ENCODE measurements at places on chromosomes 1 and 21.
A peak's percentile ranks its signal among the peaks of the same experiment; 100 is the strongest.

DNA sequence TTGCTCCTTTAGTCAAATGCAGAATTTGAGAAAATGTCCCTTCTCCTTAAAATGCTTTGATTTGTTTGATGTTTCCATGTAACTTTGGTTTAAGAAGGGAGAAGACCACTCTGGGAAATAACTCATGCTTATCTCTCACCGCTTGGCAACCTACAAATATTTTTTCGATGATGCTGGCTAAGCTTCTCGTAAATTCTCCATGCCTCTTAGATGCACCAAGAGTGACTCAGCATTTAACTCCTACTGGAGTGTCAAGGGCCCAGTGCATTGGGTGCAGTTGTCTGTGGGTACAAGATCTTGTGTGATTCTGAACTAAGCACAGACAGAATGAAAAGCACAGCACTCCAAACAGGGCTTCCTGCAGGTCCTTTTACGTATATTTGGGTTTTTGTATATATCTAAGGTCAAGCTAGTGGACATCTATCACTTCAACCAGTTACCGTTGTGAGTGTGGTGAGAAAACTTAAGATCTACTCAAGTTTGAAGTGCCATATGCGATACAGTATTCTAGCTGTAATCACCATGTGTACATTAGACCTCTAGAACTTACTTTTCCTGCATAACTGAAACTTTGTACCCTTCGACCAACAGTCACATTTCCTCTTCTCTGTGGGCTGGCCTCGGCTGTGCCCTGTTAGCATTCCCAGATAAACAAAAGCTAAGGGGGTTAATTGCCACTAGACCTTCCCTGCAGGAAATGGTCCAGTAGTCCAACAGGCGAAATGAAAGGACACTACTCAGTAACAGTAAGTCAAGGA lies 55.8 kb downstream of the COL18A1 start:
- no peak for DNase-seq

DNA sequence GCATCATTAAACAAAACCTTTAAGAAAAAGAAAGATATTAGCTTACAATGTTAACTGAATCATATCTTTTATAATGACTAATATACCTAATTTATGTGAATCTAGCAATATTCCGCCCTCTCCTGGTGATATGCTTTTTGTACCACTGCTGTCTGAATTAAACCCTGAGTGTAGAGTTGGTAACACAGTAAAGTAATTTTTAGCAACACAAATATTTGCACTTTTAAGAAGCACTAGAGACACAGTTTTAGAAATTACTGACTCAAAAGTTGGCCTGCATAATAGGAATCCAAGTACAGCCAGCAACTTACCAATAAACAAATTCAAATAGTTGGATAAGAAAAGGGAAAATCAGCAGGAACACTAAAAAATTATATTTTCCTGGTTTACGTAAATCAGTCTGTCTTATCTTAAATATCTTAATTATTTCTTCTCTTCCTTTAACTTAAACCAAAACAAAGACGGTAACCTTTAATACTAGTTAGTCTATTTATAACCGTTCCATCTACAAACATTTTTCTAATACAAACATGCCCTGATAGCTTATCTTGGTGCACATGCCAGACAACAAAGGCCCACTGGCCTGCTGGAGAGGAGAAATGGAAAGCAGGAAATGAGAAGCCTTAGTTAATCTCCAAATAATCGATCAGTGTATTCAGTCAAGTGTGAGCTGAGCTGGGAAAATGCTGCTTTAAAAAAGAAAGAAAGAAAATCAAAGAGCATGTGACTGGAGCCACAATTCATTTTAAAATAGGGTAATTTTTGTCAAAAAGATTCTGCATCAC lies 246.0 kb downstream of the RERE start:
- DNase-seq = no peak

- DNase-seq = no peak
These were observed 6.4 kb upstream of the CDK11B start for GRCh38 chr1:1664941-1665814.

GRCh38 chr21:15526798-15527197 lies 203.0 kb upstream of the USP25 start:
- no peak for DNase-seq

- DNase-seq = no peak
These were observed 179.8 kb upstream of the KCNK2 start for GRCh38 chr1:214902636-214903320.

DNA sequence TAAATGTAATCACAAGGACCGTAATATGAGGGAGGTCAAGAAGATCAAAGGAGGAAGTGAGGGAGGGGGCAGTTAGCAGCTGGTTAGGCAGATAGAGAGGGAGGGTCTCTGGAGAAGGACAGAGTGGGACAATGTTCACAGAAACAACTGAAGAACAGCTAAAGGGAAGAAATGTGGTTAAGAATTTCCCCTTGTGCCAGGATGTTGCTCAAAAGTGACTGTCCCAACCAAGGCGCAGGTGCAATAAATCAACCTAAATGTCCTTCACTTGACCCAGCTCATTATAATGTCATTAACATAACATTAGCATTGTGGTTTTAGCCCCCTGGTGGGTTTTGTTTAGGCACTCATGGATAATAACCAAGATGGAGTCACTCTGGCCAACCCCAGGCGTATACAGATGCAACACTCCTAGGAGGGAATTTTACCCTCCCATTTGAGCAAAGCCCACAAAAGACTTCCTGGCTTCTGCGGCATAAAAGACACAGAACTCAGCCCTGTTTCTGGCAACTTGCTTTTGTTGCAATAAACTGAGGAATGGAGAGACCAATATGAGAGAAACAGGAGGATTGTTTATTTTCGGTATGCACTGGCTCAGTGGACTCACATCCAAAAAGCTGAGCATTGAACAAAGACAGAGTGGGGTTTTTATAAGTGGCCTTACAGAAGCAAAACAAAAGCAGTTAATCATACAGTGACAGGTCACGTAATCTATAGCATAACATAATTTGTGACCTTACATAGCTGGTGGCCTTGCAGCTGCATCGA lies 7.3 kb upstream of the CA6 start:
- DNase-seq = no peak

DNA sequence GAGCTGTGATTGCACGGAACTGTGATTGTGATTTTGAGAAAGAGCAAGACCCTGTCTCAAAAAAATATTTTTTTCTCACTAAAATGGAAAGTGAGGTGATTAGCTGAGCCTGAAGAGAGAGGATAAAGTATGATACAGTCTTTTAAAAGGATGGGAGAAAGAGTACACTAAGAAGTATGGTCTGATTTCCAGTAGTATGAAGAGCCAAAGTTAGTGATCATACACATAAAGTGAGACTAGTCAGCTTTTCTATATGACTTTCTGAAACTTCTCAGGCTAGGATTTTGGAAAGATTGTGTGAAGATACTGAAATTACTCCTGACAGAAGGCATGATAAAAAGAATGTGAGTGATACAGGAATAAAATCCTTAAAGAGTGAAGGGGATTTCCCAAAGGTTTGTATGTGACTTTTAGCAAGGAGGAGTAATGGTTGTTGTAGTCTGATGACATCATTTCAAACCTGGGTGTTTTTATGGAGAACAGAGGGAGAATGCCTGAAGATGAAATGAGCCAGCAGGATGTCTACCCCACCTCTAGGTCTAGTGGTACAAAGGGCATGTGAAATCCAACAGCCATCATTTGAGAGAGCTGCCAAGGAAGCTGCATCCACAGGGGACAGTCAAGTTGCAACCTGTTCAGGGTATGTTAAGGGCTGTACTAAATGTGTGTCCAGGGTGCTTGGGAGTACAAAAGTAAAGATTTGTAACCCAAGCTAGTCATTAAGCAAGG lies 157.7 kb downstream of the PIK3R3 start:
- DNase-seq = peak; percentile 68

DNA sequence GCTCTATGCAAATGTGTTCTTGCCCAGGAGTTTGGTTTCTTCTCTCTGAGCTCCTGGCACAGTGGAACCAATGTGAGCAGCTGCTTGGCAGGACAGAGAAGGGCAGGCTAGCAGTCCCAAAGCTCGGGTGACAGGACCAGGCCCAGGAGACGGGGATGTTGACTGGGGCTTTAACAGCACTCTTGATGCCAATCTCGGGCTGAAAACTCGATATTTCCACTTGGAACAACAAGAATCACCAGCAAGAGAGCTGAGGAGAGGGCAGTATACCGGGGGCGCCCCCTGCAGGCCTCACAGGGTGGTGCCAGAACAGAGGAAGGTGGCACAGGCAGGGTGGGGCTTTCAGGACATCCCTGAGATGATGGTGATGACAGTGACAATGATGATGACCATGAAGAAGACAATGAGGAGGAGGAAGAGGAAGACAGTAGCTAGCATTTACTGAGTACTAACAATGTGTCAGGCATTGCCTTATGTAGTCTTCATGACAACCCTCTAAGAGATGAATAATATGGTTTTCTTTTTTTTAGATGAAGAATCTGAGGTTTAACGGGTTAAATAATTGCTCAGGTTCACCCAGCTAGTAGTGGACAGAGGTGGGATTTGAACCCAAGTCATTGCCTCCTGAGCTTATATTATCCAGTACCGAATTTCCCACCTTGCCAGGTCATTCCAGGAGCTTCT lies 2.7 kb upstream of the KCNJ9 start:
- DNase-seq = peak; percentile 50

- DNase-seq = no peak
These were observed 96.6 kb upstream of the ERRFI1 start for GRCh38 chr1:8122477-8123407.

GRCh38 chr1:14215151-14215550 lies 383.3 kb upstream of the KAZN start:
- DNase-seq = no peak

DNA sequence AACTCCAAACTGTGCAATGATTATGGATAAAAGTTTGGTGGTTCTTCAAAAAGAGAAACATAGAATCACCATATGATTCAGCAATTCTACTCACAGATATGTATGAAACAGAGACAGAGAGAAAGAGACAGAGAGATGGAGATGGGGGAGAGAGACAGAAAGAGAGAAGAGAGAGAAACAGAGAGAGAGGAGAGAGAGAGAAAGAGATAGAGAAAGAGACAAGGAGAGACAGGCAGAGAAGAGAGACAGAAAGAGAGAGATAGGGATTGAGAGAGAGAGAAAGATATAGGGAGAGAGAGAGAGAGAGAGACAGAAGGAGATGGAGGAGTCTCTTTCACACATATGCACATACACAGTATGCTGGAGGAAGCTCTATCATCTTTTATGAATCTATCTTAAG lies 87.8 kb downstream of the DISC1 start:
- DNase-seq = no peak

DNA sequence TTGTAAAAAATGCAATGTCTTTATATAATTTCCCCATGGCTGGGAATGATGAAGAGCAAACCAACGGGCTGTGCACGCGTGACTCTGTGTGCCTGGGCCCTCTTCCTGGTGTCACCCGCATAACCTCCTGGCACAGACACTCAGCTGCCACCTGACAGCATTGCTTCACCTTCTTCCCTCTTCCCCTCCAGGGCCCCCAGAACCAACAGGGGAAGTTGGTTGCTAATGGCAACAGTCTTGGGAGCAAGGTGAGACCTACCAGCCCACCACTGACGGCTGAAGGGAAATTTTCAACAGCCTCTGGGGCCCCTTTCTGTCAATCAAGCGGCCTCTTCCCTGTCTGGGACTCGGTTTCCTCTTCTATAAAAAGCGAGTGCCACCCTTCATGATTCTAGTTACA lies 33.2 kb downstream of the SSBP3 start:
- DNase-seq = no peak

DNA sequence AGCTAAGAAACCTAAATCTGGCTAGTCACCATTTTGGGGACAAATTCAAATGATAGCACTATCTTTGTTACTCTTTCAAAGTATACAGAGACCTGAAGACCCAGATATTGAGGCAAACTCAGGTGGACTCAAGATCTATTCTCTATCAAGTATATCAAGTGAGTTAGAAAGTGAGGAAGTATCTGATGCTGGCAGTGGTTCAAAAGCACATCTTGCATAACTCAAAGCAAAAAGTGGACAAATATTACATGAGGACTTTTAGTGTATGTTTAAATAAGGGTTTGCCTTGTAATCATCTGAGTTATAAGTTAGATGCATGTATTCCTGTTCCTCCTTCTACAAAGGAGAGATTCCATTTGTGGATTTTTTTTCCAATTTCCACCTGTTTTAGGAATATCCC lies 338.4 kb downstream of the DISC1 start:
- DNase-seq = no peak

GRCh38 chr21:39504230-39504629 lies 52.5 kb downstream of the SH3BGR start:
- no peak for DNase-seq

DNA sequence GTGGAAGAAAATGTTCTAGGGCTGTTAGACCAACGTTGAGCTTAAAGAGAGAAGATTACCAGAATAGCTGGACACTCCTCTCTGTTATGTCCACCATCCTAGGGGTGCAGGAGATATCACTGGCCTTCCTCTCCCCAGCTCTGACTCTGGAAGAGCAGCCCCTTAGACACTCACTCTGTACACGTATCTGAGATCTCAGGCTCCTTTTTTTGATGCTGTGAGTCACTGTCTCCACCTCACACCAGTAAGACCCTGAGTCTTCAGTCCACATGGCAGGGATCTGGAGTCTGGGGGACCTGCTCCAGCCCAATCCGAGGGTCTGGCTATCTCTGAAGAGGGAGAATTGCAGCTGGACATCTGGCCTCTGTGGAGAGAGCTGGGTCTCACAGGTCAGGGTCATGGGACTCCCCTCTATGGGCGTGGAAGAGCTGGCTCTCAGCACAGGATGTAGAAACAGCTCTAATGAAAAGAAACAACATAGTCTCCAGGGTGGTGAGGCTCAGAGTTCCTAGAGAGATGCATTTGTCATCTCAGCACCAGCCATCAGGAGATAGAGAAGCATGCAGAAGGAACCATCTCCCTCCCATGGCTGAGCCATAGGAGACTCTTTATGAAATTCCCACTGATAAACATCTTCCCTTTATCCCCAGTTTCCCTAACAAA lies 3.5 kb downstream of the FCRL3 start:
- no peak for DNase-seq

- peak; percentile 52 for DNase-seq
These were observed 7.0 kb downstream of the KCNAB2 start for GRCh38 chr1:6052543-6053205.

DNA sequence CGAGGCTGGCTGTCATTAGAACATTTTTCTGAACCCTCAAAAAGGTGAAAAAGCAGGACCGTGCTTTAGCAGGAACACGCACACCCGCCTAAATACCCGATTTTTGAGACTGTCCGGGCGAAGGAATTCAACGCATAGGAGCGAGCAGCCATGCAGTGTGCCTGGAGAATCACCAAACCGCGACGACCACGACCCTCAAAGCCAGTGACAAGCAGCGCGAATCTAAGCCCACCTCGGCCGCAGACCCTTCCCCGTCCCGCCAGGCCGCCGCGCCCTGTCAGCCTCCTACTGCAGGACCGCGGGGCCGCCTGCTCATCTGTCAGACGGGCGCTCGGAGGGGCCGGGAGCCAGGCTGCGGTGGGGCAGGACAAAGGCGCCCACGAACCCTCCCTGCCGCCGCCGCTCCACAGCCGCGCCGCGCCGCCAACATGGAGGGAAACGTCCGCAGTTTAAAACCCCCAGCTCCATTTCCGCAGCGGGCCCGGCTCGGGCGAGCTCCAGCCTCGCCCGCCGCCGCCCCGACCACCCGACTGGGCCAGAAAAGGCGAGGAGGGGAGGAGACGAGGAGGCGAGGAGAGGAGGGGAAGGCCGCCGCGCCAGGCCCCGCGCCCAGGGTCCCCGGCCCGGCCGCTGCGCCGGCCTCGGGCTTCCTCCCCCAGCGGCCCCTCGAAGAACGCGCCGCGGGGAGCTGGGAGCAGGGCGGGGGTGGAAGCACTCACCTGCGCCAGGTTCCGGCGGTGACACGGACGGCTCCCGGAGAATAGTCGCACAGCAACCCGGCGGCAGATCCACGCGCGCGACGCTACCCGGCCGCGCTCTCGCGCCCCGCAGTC lies at the start of gene LBR:
LBR (minus strand) TSS at position 804 of the 833 bp plus-strand sequence. CDS start 3,963 bp downstream, outside the sequence.
- DNase-seq = peak; percentile 43

All from colonic mucosa (tissue), 4 donors.